ENCODE measurements at places on chromosomes 12 and 14.

GRCh38 chr14:60926002-60926401 is 54.9 kb downstream of the TRMT5 start:
- DNase-seq, result no peak

DNA sequence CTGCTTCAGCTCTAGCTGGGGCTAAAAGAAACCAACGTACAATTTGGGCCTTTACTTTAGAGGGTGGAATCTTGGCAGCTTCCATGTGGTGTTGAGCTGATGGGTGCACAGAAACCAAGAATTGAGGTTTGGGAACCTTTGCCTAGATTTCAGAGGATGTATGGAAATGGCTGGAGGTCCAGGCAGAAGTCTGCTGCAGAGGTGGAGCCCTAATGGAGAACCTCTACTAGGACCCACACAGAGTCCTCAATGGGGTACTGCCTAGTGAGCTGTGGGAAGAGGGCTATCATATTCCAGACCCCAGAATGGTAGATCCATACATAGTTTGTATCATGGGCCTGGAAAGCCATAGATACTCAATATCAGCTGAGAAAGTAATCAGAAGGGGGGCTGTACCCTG is 500.4 kb upstream of the ATP2B1 start:
- no peak for DNase-seq

GRCh38 chr14:34072921-34073320 is 122.0 kb upstream of the EGLN3 start:
- no peak for DNase-seq

DNA sequence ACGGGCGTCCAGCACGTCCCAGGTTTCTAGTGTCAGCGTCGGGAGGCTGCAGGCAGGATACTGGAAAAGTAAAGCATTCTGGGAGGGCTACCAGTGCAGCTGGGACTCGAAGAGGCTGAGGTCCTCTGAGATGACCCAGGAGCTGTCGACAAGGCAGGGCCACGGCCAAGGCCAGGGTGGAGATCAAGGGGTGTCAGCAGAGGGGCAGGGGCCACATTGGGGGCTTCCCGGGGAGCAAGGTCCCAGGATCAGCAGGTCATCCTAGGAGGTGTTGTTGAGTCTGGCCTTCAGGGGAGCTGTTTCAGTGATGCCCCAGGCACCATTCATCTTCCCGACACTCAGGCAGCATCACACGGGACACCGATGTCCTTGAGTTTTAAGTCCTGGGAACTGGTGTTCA is 377.8 kb upstream of the SFSWAP start:
- DNase-seq, result no peak

DNA sequence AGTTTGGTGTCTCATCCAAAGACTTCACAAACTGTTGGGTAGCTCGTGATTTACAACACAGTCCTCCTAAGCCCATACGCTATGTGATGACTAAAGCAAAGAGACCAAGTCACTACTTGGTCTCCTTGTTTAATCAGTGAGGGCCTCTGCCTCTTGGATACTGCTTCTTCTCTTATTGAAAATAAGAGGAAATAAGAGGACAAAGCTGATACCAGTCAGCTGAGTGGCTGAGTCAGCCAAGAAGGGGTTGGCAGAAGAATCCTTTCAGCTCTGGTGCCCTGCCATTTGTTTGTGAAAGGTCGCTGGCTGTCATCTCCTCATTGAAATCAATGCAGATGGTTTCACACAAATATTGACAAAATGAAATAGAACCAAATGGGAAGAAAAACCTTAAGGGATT is 67.5 kb upstream of the SLC35F4 start:
- no peak for DNase-seq

GRCh38 chr12:94952325-94952724 is 51.2 kb downstream of the NDUFA12 start:
- DNase-seq, result no peak

DNA sequence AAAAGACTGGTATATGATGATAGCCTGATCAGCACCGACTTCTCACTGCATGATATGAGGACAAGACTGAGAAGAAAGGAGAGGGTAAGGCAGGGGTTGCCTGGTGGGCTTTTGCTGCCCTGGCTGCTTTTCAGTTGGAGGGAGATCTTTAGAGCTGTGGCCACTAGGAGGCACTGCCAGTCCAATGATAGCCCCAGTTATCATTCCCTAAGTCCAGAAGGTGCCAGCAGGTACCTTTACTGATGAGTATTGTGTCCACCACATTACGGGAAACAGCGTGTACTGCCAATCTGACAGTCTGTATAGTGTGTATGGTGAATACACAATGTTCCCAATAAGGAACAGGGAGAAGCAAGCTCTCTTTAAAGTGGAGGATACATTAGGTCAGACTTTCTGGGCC is 55.8 kb upstream of the CCDC175 start:
- DNase-seq, result peak; percentile 23

GRCh38 chr14:69317780-69318179 is 57.8 kb downstream of the GALNT16 start:
- no peak for DNase-seq

DNA sequence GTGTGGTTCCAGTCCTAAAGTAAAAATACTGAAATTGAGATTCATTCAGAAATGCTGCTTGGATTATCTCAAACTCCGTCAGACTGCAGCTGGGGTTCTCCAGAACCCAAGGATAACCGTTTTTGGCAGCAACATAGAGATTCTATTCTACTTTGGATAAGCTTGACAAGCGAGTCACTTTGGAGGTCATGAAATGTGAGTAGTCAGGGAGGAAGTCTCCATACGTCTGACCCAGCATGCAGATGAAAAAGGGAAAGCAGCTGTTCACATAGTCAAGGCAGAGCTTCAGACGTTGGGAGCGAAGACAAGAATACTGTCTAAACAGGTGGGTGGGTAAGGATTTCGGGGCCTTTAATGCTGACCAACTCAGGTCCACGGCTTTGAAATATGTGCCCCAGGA is 14.9 kb upstream of the HSP90B1 start:
- no peak for DNase-seq

DNA sequence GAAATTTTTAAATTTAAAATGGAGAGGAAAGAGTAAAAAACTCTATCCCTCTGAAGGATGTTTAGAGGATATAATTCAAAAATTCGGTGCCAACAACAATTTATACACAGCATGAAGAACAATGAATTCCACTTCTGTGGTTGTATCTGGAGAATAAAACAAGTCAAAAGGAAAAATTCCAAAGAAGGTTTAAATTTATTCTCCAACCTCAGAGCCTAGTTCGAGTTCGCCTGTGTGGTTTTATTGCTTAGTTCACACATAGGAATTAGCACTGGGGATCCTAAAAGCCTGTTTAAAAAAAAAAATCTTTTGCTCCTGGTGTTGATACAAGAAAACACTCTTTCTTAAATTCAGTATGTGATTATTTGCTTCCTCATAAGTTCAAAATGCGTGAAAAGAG is 79.2 kb downstream of the LLPH start:
- no peak for DNase-seq

- DNase-seq, result no peak
Observed at GRCh38 chr12:95203487-95204030, 13.7 kb downstream of the FGD6 start.

DNA sequence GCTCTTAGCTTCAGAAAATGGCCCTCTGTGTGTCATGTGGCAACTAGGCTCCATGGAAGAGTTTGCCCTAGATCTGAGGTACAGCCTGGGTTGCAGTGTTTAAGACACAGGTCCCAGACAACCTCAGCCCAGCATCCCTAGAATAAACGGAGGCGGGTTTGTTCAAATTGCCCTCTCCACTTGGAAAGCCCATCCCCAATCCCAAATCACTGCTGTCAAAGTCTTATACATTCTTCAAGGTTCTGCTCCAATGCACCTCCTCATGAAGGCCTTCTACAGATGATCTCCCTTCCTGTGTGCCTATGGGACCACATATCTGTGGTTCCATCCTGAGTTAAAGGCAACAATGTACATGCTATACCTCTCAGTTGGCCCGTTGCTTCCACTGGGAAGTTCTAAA is 289.8 kb downstream of the DPF3 start:
- DNase-seq, result no peak
